ENCODE measurements at places on chromosomes 5 and 9.
A peak's percentile ranks its signal among the peaks of the same experiment; 100 is the strongest.

DNA sequence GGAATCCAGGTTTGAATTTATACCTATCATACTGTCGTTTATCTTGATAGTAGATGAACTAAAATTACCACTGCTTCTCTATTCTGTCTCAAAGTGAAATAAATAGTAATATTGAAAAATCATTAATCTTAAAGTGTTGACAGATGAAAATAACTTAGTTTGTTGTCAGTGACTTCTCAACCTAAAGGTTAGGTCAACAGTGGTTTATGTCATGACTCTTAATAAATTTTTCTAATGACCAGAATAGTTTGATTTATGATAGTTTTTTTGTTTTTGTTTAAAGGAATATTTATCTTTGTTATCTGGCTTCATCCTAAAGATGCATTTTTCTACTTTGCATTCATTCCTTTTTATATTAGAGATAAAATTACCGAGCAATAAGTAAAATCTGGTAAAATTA, 81.1 kb downstream of the SLF1 start:
- DNase-seq, result no peak

GRCh38 chr5:43161244-43161643, 30.8 kb upstream of the NIM1K start:
- no peak for DNase-seq

- DNase-seq, result no peak
Measured at GRCh38 chr5:16806711-16807546, 129.2 kb downstream of the MYO10 start.

- DNase-seq, result no peak
Measured at GRCh38 chr9:28423255-28423654, 850.0 kb upstream of the C9orf72 start.

- DNase-seq, result peak; percentile 14
Measured at GRCh38 chr9:95808011-95808410, 67.5 kb upstream of the ERCC6L2 start.

- no peak for DNase-seq
Measured at GRCh38 chr5:80103371-80103770, 68.2 kb downstream of the THBS4 start.

- DNase-seq, result peak; percentile 48
Measured at GRCh38 chr5:56561-57290, 35.2 kb upstream of the PLEKHG4B start.

GRCh38 chr9:105449081-105449480, 1.2 kb downstream of the FSD1L start:
- no peak for DNase-seq

DNA sequence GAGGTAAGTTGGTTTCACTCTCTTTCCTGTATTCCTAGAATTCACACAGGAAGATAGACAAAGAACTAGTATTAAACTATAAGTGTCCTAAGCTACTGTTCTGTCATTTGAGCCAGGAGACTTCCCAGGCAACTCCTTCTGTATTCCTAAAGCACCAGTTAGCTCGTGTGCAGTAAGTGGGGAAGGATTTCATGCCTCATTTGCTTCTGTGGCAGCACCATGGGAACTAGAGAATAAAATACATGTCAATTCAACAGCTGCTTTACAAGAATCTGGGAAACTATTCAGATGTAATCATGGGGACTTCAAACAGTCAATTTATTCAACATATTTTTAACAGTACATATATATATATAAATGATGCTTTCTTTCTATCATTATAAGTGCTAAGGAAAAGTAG, 762.3 kb downstream of the PRELID2 start:
- peak; percentile 4 for DNase-seq

DNA sequence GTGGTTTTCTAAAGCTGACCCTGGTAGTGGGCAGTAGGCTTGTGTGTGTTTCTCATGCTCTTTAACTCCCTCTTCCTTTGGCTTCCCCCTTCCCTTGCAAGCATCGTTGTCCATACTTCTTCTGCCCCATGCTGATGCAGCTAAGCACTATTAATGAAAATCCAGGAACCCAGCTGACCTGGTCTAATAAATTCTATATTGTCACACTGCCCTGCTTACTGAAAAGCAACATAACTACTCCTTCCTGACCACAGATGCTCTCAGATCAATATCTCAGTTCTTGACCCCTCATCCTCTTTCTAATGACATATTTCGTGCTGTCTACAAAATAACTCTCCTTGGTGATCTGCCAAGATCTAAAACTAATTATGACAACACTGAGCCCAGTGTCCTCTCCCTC, 405.5 kb downstream of the EFNA5 start:
- DNase-seq, result no peak

DNA sequence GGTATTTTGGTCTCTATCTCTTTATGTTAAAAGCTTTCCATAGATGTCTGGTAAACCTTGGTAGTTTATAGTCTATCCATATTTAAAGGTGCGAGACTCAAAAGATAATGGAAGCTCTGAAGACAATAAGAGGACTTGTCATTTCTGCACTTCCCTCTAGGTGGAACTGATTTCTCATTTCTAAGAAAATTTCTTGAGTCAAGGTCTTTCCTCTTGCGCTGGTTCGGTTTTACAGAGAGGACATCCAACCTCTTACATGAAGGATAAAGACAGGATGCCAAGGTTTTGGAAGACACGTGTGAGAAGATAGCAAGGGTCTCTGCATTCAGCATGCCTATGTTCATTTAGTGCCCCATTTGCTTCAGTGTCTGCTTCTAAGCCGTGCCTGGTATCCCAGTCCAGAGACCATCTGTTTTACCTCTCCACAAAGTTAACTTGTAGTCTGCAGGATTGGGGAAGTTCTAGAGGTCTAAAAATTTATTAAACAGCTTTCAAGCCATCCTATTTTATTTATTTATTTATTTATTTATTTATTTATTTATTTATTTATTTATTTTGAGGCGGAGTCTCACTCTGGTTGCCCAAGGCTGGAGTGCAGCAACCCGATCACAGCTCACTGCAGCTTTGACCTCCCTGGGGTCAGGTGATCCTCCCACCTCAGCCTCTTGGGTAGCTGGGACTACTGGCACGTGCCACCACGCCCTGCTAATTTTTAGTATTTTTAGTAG, 41.6 kb downstream of the KIAA1191 start:
- DNase-seq, result no peak

DNA sequence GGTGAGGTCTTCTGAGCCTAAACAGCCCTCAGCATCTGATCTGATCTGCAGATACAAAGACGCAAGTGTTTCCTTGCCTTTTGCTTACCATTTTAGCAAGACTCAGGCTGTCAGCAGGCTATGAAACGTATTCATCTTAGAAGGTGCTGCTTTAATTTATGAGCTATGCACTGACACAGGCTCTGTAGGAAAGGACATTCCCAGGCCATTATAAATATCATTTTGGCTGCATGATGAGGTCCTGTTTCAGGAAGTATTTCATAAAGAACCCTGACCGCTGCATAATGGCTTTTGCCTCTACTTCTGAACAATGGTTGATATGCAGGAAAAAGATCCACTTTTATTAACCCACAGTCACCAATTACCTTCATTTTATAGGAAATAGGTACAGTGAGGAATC, 98.4 kb upstream of the CAST start:
- no peak for DNase-seq

DNA sequence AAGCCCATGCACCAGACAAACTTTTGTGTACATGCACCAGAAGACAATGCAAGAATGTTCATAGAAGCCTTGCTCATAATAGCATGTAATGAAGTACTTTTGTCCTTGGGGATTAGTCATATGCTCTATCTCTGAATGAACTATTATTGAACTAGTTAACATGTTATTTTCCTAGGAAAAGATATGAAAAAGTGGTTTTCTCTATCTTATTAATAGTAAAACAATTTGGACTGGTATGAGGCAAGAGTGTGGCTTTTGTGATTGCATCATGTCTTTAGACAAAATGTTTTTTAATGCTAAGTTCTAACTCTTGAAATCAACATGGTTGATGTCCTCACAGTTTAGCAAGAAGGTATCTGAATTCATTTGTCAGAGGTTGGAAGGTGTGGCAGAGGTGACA, 55.7 kb upstream of the SPDL1 start:
- DNase-seq, result no peak

GRCh38 chr9:115104908-115105307, 13.0 kb downstream of the TNC start:
- no peak for DNase-seq

GRCh38 chr9:110745676-110746075, 77.1 kb downstream of the MUSK start:
- peak; percentile 47 for DNase-seq

DNA sequence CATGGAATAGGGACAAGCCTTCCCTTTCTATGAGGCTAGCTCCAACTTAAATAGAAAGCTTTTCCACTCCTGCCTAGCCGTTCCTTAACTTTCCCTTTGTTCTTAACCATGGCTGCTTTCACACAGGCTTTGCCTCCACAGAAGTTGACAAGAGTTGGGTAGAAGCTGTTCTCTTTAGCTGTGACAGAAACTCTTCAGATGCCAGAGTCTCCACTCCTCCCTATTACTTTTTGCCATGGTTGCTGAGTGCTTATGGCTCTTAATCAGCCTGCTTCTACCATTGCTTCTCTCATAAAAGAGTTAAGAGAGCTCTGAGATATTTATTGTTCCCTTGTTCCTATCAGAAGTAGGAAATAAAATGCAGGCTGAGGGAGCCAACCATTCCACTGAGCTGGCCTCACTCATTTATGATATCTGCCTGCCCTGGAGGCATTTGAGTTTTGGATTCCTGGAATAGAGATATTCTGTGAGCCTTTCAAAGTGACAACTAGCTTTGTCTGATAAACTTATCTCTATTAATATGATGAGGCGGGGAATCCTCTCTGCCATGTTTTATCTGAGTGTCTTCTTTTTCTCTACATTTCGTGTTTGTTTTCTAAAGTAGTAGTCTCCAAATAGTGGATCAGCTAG, 162.6 kb downstream of the DMAC1 start:
- no peak for DNase-seq

- DNase-seq, result no peak
Measured at GRCh38 chr5:72633041-72633445, 125.8 kb upstream of the ZNF366 start.

DNA sequence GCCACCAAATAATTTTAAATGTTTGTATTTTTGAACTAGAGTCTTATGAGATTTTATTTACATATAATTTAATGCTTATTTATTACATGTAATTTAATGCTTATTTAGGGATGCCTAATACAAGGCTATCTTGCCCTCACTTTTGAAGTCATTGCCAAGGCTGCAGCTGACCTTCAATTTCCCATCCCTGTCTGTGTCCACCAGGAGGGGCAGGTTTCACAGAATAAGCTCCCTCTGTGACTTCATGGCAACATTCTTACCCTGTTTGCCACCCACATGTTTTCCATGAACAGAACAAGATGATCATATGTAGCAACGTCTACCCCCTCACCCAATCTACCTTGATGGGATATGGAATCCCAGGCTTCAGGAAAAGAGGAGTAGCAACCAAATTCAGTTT, 27.0 kb downstream of the C5 start:
- DNase-seq, result no peak

DNA sequence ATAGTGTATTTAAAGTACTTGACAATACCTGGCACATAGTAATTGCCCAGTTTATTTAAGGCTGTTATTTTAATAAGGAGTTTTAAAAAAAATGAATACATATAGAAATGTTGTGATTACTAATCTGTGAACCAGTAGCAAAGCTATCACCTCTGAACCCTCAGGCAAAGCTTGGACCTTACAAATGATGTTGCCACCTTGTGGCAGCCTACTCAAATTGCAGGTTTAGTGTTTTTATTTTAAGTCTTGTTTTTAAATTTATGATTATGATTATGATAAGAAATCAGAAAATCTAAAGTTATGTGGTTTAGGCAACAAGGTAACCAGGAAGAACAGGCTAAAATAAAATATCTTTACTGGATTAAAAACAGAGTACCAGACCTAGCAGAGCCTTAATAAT, 35.8 kb downstream of the PPARGC1B start:
- no peak for DNase-seq

- no peak for DNase-seq
Measured at GRCh38 chr9:137486141-137486490, 27.0 kb upstream of the NSMF start.

GRCh38 chr5:54518818-54519508, 1.4 kb downstream of the SNX18 start:
- no peak for DNase-seq

DNA sequence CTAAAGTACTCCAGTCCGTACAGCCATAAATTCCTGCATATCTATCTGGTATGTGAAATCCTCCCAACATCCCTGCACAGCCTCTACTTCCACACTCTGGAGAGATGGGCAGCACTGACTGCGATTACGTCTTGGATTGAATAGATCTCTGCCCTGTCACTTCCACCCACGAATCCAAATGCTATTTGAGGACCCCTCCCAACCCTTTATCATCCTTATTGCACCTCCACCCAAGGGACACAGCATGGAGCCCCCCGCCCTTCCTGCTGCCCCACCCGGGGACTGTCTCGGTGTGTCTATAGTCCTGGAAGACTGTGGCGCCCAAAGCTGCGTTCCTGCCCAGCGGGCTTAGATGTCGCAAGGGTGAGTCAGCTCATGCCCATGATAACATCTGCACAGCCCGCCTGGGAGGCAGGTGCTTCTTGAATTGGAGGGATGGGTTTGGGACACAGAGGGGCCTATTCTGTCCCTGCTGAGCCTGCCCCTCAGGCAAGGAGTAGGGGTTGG, 105.7 kb upstream of the HAND1 start:
- DNase-seq, result no peak

- no peak for DNase-seq
Measured at GRCh38 chr5:173055042-173055721, 970 bp upstream of the CREBRF start.

DNA sequence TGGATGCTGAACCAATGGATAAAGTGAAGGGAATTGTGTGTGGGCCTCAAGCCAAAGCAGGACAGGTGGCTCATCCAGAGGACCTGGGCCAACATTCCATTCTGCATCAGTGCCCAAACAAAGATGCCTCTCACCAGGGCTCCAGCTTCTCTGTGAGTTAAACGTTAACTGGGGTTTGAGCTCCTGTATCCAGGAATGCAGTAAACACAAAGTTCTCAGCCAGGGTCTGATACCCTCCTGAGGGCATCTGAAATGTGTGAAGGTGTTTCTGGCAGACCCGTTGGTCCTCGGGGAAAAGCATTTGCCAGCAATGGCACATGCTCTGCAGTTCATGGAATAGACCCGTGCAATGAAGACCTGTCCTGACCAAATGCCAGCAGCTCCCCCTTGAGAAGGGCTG, 33.9 kb upstream of the AOPEP start:
- DNase-seq, result no peak

DNA sequence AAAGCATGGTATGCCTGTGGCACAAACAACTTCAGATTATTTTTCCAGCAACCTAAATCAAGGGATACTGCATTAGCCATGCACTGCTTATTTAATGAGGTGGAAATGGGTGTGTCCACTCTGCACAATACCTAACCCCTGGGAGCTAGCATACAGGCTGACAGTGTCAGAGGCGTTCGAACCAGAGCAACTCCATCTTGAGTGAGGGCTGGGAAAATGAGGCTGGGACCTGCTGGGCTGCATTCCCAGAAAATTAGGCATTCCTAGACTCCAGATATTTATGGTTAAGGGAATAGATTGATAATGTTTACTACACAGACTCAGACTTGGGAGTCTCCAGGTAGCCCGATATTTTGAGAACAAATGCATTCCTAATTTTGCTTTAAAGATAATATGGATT, 2.8 kb downstream of the FGF1 start:
- no peak for DNase-seq

GRCh38 chr5:134462761-134463160, 51.1 kb upstream of the CDKN2AIPNL start:
- DNase-seq, result no peak

- no peak for DNase-seq
Measured at GRCh38 chr9:2018764-2019558, 3.8 kb downstream of the SMARCA2 start.

GRCh38 chr5:123119334-123119986, 30.4 kb downstream of the PRDM6 start:
- no peak for DNase-seq

All from muscle of arm (tissue), 14 donors.